ENCODE measurements at places on chromosomes 1 and 21.

GRCh38 chr1:109161858-109162606 lies 48.1 kb downstream of the ELAPOR1 start:
- peak; percentile 97 for DNase-seq

DNA sequence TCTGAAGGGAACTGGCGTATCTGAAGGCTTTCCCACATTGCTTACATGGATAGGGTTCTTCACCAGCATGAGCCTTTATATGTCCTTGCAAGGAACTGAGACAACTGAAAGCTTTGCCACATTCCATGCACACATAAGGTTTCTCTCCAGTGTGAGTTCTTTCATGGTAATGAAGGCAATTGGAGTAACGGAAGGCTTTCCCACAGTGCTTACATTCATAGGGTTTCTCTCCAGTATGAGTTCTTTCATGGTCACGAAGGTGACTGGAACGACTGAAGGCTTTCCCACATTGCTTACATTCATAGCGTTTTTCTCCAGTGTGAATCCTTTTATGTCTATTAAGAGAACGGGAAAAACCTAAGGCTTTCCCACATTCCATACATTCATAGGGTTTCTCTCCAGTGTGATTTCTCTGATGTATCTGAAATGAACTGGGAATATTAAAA lies 15.0 kb downstream of the ZNF124 start:
- DNase-seq = no peak

DNA sequence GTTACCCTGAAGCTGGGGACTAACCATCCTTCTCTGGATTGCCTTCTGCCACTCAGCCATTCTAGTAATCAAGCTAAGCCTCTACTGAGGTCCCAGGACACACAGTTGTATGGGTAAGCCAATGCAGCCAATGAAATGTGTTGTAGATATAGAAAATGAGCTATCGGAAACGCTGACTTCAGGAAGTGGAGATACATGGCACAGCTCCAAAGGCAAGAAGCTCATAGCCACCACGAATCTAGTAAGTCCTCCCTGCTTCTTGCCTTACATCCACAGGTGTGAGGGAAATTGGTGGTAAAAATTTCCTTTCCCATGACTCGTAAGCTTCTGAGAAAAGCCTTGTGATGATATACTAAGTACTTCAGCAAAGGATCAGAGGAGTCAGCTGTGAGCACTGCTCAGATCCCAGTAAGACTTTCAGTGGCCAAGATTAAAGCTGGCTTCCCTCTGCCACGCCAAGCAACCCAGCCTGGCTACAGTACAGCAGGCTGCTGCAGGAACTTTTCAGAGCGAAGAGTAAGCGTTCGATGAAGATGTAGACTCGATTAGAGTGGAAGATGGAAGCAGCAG lies 117.7 kb downstream of the SIM2 start:
- DNase-seq = no peak

DNA sequence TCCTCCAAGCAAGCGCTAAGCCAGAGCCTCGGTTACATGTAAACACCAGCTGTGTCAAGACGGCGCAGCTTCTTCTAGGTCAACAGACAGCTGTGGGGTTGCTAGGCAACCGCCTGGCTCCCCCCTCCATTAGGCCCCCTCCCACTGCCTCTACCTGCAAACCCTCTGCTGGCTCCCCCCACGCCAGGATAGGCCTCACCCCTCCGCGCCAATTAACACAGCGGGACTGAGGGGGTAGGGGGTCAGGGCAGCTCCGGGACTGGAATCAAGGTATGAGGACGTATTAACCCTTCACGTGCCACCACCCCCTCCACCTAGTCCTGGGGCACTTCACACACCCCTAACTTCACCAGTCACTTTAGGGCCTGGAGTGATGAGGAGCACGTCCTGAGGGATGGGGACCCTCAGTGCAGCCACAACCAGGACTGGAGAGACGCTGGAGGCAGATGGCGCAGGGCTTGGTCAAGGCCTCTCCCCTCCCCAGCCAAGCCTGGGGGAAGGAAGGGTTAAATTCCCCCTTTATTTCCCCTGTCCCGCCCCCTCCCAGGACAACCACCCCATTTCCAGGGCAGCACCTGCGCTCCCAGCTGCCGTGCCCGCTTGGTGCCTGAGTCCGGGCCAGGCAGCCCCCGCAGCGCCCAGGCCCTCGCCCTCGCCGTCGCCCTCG lies 37.4 kb upstream of the WASF2 start:
- DNase-seq = peak; percentile 57

- DNase-seq = no peak
These were observed 8.4 kb upstream of the CDC14A start for GRCh38 chr1:100343897-100344296.

DNA sequence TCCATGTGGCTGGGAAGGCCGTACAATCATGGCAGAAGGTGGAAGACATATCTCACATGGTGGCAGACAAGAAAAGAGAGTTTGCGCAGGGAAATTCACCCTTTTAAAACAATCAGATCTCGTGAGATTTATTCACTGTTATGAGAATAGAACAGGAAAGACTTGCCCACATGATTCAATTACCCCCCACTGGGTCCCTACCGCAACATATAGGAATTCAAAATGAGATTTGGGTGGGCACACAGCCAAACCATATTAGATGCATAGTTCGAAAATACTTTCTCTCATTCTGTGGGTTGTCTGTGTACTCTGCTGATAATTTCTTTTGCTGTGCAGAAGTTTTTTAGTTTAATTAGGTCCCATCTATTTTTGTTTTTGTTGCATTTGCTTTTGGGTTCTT lies 990.3 kb downstream of the PLA2G4A start:
- no peak for DNase-seq

DNA sequence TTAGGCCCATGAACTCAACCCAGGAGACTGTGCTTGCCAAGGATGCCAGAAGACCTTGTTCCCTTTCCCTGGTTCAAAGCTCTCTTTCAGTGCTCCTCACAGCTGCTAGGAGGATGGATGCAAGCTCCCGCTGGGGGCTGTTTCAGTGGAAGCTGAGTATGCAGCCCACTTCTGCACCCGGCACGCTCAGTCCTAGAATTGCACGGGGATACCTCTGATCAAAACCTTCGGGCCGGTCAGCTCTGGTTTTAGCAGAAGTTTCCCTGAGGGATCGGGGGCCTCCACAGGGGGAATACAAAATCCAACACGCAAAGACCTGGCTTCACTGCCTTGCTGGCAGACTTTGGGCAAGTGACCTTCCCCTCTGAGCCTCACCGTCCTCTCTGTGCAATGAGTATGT lies 4.2 kb upstream of the SSBP3 start:
- DNase-seq = no peak

DNA sequence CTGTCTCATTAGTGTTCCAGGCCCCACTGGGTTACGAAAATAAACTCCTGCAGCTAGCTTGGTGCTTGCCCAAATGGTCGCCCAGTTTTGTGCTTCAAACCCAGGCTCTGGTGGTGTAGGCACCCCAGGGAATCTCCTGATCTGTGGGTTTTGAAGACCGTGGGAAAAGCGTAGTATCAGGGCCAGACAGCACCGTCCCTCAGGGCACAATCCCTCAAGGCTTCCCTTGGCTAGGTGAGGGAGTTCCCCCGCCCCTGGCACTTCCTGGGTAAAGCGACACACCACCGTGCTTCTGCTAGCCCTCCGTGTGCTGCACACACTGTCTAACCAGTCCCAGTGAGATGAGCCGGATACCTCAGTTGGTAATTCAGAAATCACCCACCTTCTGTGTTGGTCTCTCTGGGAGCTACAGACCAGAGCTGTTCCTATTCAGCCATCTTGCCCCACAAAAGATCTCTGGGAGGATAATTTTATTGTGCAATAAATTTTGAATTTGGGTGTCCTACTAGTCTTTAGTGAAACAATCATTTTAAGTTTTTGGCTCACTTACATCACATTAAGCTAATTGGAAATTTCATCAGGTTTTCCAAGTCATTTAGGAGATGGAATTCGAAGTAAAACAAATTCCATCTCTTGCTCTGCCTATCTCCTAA lies 9.4 kb upstream of the SLC25A24 start:
- no peak for DNase-seq

DNA sequence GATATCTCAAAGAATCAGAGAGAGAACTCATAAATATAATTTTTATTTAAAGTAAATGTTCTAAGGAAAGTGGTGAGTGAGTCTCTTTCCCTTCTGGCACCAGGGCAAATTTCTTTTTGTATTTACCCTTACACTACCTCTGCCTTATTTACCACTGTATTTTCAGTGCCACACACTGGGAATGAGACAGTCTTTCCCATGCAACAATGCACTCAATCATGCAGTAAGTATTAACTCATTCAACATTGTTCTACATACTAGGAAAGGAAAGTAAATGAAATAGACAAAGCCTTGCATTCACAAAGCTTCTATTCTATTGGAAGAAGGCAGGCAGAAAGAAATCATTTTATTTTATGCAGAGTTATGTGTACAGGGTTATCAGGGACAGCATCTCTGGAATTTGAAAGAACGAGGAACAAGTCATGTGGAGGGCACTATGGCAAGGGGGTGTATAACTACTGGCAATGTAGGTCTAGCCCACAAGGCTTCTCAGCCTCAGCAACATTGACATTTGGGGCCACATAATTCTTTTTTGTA lies 129.8 kb upstream of the PRDX6 start:
- DNase-seq = no peak

GRCh38 chr1:220702733-220703270 lies 12.6 kb downstream of the C1orf115 start:
- no peak for DNase-seq

GRCh38 chr1:94688646-94689045 lies 131.5 kb upstream of the SLC44A3 start:
- no peak for DNase-seq

DNA sequence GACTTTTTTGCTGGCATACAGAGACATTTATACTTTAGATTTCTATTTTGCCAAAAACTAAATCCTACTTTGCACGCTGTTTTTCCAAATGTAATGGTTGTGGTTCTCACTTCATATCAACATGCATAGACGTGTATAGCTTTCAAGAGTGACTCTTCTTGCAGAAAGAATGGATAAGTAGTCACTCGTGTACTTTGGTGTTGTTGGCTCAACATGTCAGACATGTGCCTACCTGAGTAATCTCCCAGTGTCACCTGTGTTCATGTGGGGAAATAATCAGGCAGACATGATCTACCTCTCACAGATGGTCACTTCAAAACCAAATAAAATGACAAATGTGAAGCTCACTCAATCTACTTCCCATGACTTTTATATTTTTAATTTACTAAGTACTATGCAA lies 73.1 kb downstream of the GPR88 start:
- DNase-seq = no peak

DNA sequence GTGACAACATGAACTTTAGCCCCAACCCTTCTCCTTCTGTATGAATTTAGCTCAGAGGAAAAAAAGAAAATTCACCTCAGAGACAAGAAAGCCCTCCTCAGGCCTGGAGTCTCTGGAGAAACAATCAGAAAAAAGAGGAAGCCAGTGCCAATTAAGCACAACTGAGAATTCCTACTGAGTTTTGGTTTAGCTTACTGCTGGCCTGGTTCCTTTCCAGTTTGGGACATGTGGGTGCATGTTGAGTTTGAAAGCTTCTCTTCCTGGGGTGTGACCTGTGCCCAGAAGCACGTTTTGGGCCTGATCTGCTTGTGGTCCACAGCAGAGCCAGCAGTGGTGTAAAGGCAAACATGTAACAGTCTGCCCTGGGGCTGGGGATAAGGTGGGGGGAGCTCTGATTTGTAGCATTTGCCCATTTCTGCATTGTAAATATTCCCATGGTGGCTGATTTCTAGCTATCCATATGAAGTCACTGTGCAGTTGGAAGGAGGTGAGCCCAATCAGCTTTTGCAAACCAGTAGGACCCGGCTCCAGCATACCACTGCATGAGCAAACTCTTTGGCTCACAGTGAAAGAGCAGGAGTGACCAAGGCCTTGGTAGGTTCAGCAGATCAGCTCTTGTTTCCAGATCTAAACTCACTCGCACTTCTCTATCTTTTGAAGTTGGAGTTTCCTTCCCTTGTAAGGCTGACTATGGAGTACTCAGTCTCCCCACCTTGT lies 4.7 kb upstream of the THEM5 start:
- peak; percentile 27 for DNase-seq

DNA sequence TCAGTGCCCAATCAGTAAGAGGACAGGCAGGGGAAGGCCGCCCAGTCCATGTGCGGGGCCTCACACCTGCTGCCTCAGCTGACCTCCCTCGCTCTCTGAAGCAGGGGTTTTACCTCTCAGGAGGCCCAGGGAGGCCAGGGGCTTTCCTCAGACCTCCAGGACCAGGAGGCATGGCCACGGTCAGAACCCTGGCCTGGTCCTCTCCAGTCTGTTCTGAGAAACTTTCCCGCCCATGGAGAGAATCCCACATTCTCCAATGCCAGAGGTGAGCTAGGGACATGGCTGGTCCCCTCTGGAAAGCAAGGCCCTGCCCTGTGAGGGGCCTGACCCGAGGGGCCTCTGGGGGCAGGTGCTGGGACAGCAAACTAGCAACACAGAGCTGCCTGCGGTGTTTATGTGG lies 68.2 kb downstream of the DMRTB1 start:
- no peak for DNase-seq

DNA sequence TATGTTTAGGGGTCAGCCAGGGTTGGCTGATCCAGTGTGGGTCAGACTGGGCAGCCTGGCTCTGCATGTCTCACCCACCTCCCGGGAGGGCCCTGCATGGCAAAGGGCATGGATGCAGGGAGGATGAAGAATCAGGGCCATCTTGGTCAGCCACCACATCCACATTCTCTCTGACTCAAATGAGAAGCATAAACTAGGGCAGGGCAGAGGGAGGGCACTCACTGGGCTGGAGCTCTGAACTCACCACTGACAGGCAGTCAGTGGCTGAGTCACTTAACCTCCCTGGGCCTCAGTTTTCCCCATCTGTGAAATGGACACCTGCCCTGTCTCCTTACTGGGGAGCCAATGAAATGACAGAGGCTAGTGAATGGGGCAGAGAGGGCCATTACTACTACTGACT lies 4.3 kb upstream of the CELA2A start:
- DNase-seq = no peak

DNA sequence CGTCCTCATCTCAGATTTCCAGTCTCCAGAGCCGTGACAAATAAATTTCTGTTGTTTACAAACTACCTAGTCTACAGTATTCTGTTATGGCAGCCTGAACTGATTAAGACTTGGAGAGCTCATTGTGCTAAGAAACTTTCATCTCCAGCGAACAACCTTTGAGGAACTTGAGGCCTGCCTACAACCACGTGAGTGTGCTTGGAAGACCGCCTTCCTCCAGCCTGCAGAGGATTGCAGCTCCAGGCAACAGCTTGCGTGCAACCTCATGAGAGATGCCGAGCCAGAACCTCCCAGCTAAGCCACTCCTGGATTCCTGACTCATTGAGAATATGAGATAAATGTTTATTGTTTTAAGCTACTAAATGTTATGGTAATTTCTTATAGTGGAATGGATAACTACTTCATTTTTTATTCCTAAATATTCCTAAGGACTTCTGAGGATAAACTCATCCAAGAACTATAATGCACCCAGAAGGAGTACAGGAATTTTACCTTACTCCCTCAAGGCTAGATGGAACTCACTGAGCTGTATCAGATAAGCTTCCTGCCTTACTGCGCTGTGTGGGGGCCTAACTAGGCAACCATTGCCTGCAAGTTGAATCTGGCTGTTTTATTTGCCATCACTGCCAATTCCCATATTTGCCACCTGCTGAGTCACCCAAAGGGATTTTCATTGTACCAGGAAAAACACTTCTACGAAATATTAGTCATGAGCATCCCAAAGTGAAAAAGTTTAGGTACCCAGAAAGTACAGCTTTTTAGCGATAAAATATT lies 17.6 kb downstream of the FAM177B start:
- peak; percentile 94 for DNase-seq

All from AG10803 (cell line).